ENCODE measurements at places on chromosomes 4 and X. TPM values are rescaled to one million over a fixed set of nuclear protein-coding genes. Genes with fewer than 3 reads are reported as not detected.

DNA sequence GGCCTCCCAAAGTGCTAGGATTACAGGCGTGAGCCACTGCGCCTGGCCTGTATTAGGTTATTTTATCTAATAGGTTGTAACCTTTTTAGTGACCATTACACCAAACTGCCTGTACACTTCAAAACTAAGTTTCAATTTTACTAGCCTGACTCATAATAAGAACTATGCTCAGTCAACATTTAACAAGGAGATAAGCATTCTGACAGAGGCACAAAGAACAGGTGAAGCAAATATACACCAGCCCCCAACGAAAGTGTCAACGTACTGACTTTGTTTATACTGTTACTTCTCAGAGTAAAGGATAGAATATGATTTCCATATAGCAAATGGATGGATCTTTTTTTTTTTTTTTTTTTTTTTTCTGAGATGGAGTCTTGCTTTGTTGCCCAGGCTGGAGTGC, 62.8 kb downstream of the SHISA3 start:
- H3K27ac ChIP-seq, result no peak overlapping the region
- no peaks in the 10 kb centered on the region for H3K27me3 ChIP-seq
- no peaks in the 10 kb centered on the region for H3K4me1 ChIP-seq

DNA sequence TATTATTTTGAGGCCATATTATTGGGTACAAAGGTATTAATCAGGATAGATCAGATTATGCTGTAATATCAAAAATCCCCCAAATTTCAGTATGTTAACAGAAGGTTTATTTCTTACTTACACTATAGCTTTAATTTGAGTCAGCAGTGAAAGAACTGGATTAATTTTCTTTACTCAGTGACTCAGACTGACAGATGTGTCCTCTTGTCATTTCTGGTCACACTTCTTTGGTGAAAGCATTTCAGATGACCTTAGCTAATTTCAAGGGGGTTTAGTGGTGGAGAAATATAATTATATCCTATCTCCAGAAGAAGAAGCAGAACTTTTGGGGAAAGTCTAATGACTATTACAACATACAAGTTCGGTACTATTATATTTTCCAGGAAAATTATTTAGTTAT, 12.4 kb downstream of the DDIT4L start:
- H3K4me1 ChIP-seq, result no peaks in the 10 kb centered on the region
- no peak overlapping the region for H3K4me3 ChIP-seq
- H3K36me3 ChIP-seq, result no peaks in the 10 kb centered on the region
- H3K27ac ChIP-seq, result no peak overlapping the region
- no peaks in the 10 kb centered on the region for H3K27me3 ChIP-seq

DNA sequence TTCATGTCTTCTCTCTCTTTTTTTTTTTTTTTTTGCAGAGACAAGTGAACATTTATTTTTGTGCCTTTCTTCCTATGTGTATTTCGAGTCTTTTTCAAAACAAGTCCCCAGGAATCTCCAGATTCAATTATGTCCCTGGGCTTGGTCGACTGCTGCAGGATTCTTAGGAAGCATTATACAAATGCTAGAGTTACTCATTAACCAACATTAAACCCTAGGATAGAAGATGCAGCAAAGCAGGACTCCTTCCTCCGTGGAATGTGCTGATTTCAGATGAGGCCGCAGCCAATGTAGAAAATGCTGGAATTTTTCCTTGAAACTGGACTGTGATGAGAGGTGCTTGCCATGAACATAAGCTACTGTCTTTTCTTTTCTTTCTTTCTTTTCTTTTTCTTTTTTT, 3.4 kb downstream of the ZNF81 start:
- no peak overlapping the region for H3K4me3 ChIP-seq
- H3K36me3 ChIP-seq, result no peaks in the 10 kb centered on the region
- H3K4me1 ChIP-seq, result no peaks in the 10 kb centered on the region
- DNase-seq, result no peak
- no peak overlapping the region for H3K27ac ChIP-seq

GRCh38 chr4:2795893-2796848, 3.3 kb downstream of the SH3BP2 start:
- H3K36me3 ChIP-seq, result no peaks in the 10 kb centered on the region
- no peaks in the 10 kb centered on the region for H3K27me3 ChIP-seq
- DNase-seq, result no peak
- no peak overlapping the region for H3K4me3 ChIP-seq
- peaks cover 26% of the 10 kb centered on the region for H3K4me1 ChIP-seq

GRCh38 chrX:10794203-10794630, 173.8 kb upstream of the MID1 start:
- H3K4me3 ChIP-seq, result no peak overlapping the region
- H3K27ac ChIP-seq, result no peak overlapping the region
- no peak for DNase-seq
- H3K36me3 ChIP-seq, result no peaks in the 10 kb centered on the region

- H3K27ac ChIP-seq, result no peak overlapping the region
- H3K4me1 ChIP-seq, result no peaks in the 10 kb centered on the region
- H3K4me3 ChIP-seq, result no peak overlapping the region
- no peaks in the 10 kb centered on the region for H3K36me3 ChIP-seq
- DNase-seq, result no peak
- no peaks in the 10 kb centered on the region for H3K27me3 ChIP-seq
Observed at GRCh38 chrX:1034717-1035116, 177.7 kb downstream of the CRLF2 start.

DNA sequence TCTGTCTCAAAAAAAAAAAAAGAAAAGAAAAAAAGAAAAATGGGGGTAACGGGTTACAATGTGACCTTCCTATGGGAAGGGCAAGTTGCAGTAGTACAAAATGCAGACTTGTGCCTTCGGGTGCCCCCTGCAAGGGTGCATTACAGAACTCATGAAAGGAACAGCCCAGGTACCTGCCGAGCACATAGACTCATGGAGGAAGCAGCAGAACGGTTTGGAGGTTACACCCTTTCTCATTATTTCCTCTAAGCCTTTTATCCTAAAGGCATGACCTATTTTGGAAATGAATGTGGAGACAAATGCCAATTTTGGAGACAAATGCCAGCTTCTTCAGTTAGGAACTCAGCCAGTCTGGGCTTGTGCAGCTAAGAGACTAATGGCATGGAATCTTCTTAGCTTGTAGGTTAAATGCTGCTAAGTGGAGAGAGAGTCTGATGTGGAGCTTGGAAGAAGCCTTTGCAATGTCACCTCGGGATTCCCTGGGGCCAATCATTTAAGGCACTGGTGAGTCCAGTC, 44.1 kb upstream of the PRKX start:
- no peak overlapping the region for H3K27ac ChIP-seq
- no peaks in the 10 kb centered on the region for H3K27me3 ChIP-seq
- no peaks in the 10 kb centered on the region for H3K36me3 ChIP-seq

DNA sequence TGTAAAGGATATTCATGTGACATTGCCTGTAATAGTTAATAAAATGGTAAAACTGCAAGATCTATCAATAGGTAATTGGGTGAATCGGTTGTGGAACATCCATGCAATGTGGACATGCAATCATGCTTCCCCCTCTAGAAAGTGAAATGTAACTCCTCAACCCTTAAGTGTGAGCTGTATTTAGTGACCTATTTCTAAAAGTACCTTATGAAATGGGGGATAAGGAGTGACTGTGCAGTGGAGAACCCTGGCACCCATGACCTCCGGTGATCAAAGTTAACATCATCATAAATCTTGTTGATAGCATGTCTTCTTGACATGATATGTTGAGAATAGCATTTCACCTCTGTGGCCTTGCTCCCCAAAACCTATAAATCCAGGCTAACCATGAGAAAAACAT, 53.6 kb upstream of the PPARGC1A start:
- H3K27me3 ChIP-seq, result no peaks in the 10 kb centered on the region
- H3K36me3 ChIP-seq, result no peaks in the 10 kb centered on the region
- H3K4me3 ChIP-seq, result no peak overlapping the region

DNA sequence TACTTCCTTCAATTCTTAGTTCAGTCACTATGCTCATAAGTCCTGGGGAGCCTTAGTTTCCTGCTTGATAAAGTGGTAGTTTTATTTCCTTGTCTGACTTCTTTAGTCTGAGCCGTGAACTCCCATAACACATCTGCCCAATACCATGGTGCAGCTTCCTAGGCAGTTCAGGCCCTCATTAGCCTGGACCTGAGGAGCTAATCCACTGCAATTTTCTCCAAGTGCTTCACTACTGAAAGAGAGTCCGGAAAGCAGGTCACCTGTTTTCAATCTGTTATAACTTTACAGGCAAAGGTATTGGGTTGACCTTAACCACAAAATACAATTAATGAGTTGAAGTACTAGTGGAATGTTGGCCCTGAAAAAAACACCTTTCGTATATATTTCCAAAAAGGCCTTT, 245.4 kb upstream of the BOD1L1 start:
- no peaks in the 10 kb centered on the region for H3K27me3 ChIP-seq
- DNase-seq, result no peak
- H3K27ac ChIP-seq, result no peak overlapping the region

- no peaks in the 10 kb centered on the region for H3K36me3 ChIP-seq
- no peaks in the 10 kb centered on the region for H3K27me3 ChIP-seq
- no peak for DNase-seq
- H3K27ac ChIP-seq, result no peak overlapping the region
- H3K4me1 ChIP-seq, result no peaks in the 10 kb centered on the region
Observed at GRCh38 chr4:40283968-40284367, 51.2 kb upstream of the CHRNA9 start.

DNA sequence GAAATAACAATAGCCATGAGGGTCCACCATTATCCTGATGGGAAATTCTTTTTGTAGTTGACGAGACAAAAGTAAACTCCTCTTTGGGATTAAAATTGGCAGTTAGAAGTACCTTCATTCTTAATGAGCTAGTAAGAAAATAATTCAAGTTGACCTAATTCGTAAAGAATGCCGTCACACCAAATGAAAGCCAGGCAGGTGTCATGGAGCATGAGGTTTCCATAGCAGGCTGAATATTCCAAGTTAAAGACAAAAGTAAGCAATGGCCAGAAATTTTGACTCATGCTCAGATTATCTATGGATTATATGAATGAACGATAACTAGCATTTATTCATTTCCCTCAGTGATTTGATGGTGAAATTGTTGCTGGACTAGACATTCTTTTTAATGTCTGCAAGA, 192.2 kb upstream of the FAT1 start:
- no peak overlapping the region for H3K27ac ChIP-seq
- no peak overlapping the region for H3K4me3 ChIP-seq
- no peak for DNase-seq
- H3K27me3 ChIP-seq, result no peaks in the 10 kb centered on the region
- H3K4me1 ChIP-seq, result no peaks in the 10 kb centered on the region

DNA sequence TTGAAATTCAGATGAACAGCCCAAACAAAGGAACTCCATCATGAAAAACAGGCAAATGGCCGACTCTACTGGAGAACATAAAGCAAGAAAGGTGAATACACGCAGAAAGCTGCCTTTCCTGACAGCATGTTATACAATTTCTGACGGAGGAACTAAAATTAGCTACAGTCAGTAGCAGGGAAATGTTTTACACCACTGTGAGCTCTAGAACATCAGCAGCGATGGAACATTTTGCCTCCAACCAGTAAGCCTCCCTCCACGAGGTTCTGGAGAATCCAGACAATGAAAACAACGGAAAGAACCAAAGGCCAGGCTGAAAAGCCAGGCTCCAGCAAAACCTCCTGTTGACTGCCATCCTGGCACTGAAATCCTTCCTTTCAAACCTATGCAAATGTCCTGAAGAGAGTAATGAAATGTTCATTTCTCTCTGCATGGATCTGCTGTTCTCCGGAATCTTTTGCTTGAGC, 78.9 kb downstream of the IRF2 start:
- DNase-seq, result no peak
- H3K27me3 ChIP-seq, result no peaks in the 10 kb centered on the region
- H3K4me3 ChIP-seq, result no peak overlapping the region
- peaks cover 9% of the 10 kb centered on the region for H3K36me3 ChIP-seq

DNA sequence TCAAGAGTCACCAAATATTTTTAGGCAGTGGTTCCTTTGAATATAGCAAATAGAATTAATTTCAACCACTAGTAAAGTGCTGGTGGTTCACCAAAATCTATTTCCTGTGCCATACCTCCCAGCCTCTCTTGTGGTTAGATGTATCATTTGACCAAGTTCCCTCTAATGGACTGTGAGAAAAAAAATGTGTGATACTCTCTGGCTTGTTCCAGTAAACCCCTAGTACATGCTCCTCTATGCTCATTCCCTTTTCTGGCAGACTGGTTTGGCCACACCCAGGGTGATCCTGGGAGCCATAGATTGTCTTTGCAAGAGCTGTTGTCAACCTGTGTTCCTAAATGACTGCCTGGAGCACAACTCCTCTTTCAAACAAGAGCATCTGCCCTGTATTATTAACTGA, 109.5 kb downstream of the FRAS1 start:
- DNase-seq, result no peak
- H3K4me3 ChIP-seq, result no peak overlapping the region
- H3K36me3 ChIP-seq, result no peaks in the 10 kb centered on the region
- no peak overlapping the region for H3K27ac ChIP-seq
- H3K27me3 ChIP-seq, result no peaks in the 10 kb centered on the region
- peaks cover 7% of the 10 kb centered on the region for H3K4me1 ChIP-seq

DNA sequence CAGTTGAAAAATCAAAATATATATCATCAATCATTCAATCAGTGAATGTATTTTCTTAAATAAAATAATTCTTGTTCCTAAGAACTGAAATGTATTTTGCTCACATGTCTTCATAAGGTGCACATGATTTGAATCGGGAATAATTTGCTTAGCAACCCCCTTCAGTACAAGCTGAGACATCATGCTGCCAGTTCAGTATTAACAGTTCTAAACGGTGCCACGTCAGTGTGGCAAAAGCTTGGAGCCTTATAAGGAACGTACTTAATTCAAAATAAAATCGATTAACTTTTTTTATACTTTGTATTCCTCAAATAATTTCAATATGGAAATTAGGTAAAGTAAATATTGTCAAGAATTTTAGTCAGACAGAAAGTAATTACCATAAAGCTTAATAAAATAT, 287.9 kb downstream of the CCSER1 start:
- no peak overlapping the region for H3K27ac ChIP-seq
- no peak for DNase-seq
- H3K27me3 ChIP-seq, result no peaks in the 10 kb centered on the region
- H3K4me1 ChIP-seq, result no peaks in the 10 kb centered on the region

DNA sequence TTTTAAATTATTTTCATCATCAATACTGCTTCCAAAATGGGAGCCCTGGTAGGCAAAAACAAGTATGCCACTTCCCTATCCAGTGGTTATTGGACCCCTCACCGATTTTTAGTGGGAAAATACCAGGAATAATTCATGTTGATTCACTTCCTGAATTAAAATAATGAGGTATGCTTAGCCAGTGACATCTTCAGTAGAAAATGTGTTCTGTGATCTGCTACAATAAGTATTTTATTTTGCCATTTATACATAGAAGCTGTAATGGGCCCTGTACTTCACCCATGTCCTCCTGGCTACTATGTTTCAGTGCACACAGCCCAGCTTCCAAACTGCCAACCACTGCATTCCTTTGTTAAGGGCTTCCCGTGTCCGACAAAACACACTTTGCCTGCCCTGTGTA, 41.0 kb upstream of the KLHL34 start:
- no peaks in the 10 kb centered on the region for H3K4me1 ChIP-seq
- no peaks in the 10 kb centered on the region for H3K36me3 ChIP-seq
- no peaks in the 10 kb centered on the region for H3K27me3 ChIP-seq
- no peak overlapping the region for H3K4me3 ChIP-seq
- no peak overlapping the region for H3K27ac ChIP-seq
- DNase-seq, result no peak

Gene PDGFRA
- total RNA-seq, result 60.9 TPM

Gene HSFX4
- total RNA-seq, result not detected

Gene IL2
- total RNA-seq, result not detected

Gene TMEM165
- total RNA-seq, result 124 TPM

Gene ZNF674
- 1.8 TPM for total RNA-seq

Gene DDX60
- total RNA-seq, result 5.8 TPM

Gene TLR3
- 0.21 TPM for total RNA-seq

Gene PHF8
- total RNA-seq, result 12.7 TPM

Gene TLR10
- not detected for total RNA-seq

Gene SSX4B
- not detected for total RNA-seq

Gene EMCN
- total RNA-seq, result 1.2 TPM

Gene MAGEA4
- not detected for total RNA-seq

Gene BEX1
- 179 TPM for total RNA-seq

Gene MAGEA2
- 0.14 TPM for total RNA-seq
